ENCODE measurements at places on chromosomes 2 and 18.
A peak's percentile ranks its signal among the peaks of the same experiment; 100 is the strongest.

DNA sequence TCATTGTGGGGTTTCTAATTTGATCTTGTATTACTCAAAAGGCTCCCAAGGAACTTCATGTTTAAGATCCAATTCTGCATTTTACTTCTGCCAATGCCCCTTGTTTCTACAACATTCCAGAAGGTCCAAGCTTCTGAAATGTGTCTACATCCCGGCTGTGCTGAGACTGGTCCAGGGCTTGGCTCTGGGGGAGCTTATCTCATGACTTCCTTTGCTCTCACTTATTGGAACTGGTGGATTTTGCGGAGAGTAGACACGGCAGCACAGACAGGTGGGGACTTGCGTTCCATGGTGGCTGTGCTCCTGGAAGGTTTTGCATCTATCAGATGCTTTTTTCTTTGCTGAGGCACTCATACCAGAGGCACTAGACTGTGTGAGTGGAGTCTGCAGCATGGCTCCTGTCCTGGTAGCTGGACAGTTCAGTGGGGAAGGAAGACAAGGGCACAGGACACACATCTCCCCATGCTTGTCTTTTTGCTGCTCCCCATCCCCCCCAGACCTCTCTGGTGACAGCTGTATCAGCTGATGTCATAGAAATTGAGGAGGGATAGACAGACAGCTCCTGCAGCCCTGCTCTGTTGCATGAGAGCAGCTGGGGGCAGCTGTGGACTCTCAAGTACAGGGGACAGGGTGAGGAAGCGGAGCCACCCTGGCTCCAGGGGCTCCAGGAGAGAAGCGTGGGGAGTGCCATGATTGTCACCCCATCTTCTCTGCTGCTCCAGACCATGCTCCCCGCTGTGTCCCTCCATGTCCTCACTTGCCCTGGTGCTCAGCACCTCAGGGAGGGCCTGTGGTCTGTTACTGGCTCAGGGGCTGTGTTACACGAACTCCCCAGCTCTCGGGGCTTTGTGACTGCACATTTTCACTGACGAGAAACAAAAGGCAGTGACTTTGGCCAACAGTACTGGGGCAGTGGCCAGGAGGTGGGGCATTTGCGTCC lies 46.0 kb downstream of the ACAA2 start:
- DNase-seq = no peak

- DNase-seq = no peak
These were observed 533.4 kb upstream of the ID2 start for GRCh38 chr2:8148260-8149006.

DNA sequence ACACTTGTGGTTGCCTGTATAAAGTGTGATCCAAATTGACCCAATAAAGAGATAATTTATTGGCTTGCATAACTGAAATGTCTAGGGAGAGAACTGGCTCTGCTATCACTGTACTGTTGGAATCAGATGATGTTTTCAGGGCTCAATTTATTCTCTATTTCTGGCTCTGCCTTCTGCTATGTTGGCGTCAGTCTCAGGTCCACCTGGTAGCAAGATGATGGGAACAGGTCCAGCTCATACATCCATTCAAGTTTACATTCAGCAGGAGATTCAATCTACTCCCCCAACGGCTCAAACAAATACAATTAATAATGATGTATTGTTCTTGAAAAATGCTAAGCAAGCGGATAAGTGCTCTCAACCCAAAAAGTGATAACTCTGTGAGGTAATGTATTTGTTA lies 297.7 kb upstream of the SYT4 start:
- peak; percentile 92 for DNase-seq

DNA sequence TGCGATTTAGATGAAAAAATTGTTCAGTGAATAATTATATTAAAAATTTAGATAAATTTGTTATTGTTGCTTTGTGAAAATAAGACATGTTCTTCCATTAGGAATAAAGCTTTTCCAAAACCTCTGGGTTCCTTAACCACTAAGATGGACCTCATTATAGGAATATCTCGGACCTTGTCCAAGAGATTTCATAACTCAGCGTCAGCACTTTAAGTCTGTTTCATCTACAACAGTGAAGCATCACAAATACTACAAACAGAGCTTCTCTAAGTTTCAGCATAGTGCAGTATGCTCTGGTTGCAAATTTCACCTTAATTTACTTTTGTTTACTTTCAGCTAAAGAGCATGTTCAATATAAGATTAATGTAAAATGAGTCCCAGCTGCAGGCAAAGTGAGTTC lies 150.3 kb downstream of the UBE2E3 start:
- DNase-seq = no peak

DNA sequence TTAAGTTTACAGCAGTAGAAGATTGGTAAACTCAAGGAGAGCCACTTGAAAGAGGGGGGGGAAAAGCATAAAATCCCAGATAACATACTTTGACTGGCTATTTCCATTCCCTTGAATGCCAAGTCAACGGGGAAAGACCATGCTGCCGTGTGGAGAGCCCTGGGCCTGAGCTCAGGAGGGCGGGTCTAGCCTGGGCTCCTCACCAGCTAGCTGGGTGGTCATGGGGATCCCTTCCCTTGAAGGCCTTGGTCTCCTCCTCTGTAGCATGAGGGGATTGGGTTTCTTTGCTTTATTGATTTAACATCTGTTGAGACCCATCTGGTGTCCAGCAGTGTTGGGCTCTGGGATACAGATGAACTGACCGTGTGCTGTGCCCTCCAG lies 35.0 kb downstream of the TEX51 start:
- no peak for DNase-seq

DNA sequence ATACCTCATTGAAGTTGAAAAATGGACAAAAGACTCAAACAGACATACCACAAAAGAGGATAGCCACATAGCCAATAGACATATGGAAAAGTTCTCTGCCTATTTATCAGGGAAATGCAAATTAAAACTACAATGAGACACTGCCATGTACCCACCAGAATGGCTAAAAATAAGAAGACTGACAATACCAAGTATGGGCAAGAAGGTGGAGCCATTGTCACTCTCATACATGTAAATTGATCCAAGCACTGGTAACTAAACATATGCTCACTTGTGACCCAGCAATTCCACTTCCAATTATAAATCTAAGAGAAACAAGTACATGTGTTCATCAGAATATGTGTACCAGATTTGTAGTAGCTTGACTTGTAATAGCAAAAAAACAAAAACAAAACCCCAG lies 4.6 kb downstream of the LOXHD1 start:
- no peak for DNase-seq

- no peak for DNase-seq
These were observed 971 bp downstream of the ZNF385B start for GRCh38 chr2:179860255-179861026.

- no peak for DNase-seq
These were observed 60.5 kb upstream of the ST3GAL5 start for GRCh38 chr2:85949280-85949679.

GRCh38 chr2:174729797-174730697 lies 34.2 kb downstream of the CHRNA1 start:
- DNase-seq = no peak

DNA sequence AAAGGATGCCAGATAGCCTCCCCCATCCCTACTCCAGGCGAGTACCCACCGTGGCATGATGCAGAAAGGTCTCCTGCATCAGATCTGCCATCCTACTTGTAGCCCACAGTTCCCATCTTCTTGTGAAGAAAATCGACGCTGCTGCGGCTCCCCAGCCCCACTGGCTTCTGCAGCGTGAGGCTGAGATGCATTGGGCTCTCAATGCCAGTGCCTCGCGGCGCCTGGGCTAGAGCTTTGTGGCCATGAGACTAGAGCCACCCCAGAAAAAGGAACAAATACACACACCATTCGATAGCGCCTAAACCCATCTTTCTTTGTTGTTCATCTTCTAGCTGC lies 2.8 kb downstream of the NOL4 start:
- DNase-seq = peak; percentile 56

DNA sequence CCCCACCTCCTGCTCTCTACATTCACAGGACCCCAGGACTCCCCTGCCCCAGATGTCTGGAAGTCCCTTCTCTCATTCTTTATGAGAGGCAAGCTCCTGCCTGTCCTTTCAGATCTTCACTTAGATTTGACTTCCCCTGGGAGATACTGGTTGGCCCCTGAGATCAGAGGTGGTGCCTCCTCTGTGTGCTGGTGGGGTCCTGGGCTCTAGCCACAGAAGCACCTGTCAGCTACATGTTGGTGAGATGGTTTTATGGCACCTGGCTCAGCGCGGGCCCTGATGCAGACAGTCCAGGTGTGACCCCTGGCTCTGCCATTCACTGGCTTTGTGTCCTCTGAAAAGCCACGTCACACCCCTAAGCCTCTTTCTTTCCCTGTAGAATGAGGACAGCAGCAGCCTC lies 369.6 kb upstream of the ID2 start:
- DNase-seq = no peak

- no peak for DNase-seq
These were observed 68.5 kb upstream of the ITGA6 start for GRCh38 chr2:172358691-172359556.

DNA sequence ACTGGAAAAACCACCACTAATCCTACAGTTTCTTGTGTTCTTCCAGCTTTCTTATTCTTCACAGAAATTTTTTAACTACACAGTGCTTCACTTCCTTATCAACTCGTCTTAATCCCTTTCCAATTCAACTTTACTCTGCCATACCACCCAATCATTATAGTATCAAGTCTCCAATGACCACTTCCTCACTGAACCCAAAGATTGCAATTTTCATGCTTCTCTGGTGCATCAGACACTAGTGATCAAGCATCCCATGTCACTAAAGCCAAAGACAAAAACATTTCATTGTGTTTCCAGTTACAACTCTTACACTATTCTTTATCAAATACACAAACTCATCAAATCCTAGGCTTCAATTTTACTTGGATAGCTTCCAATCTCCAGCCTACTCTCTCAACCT lies 9.5 kb downstream of the CHAC2 start:
- no peak for DNase-seq

DNA sequence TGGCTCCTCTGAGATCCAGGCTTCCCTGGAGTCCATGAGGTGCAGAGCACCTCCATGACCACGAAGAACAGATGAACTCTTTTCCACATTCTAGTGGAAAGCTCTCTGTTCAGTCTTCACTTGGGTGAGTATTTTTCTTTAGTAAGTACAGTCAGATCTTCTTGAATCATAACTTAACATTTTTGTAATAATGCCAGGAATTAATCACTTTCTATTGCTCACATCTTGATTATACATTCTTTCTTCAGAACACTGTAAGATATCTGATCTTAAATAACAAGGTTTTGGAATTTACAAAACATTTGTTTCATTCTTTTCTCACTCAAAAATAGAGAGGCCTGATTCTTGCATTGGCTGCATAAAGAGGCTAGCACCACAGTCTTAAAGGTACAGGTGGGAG lies 45.4 kb upstream of the RND3 start:
- no peak for DNase-seq

- no peak for DNase-seq
These were observed 186.7 kb downstream of the TDRD15 start for GRCh38 chr2:21310493-21310892.

GRCh38 chr2:227828477-227828912 lies 14.9 kb downstream of the CCL20 start:
- no peak for DNase-seq

- no peak for DNase-seq
These were observed 23.3 kb upstream of the MTA3 start for GRCh38 chr2:42545023-42545721.

- peak; percentile 35 for DNase-seq
These were observed 63.6 kb upstream of the ACSL3 start for GRCh38 chr2:222797261-222797660.

DNA sequence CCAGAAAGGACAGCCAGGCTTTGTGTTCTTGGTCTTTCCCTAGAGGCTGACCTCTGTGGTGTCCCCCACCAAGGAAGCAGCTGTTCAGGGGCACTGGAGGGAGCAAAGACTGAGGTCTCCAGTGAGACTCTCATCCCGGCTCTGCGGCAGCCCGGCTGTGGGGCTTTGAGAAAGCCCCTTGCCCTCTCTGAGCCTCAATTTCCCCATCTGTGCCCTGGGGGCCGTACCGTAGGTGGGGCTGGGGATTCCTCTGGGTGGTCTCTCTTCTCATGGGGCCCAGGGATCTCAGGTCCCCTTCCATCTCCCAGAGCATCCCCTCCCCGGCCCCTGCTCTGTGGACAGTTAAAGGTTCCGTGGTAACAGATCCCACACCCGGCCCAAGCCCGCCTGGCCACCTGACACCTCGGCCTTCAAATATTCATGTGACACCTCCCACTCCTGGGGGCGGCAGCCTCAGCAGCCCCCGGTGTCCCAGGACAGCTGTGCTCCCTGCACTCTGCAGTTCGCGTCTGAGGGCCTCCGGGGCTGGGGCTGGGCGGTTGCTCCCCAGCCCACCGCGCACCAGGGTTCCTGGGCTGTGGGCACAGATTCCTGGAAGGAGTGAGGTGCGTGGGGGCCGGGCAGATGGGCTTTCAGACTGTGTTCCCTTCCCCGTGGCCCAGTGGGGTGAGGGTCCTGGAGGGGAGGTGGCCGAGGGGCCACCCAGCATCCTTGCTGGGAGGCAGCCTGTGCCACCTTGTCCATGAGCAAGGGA lies 15.1 kb upstream of the KLHL30 start:
- no peak for DNase-seq

GRCh38 chr2:37730037-37730818 lies 58.8 kb upstream of the CDC42EP3 start:
- no peak for DNase-seq

DNA sequence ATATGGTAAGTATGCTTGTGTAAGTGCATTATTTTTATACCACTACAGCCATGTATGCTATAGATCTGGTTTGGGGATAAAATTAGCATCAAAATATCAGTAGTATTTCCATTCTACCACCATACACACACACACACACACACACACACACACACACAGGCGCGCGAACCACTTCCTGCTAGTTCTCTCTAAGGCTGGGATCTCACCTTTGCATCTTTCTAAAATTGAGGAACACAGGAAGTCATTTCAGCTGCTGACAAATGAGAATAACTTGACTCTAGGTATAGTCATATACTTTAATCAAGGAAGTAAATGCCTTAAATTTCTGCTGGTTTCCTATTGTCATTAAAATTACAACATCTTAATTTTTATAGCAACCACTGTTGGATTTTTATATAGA lies 72.5 kb downstream of the RBM43 start:
- DNase-seq = no peak

- DNase-seq = no peak
These were observed 30.5 kb downstream of the MARCHF7 start for GRCh38 chr2:159742846-159743245.

DNA sequence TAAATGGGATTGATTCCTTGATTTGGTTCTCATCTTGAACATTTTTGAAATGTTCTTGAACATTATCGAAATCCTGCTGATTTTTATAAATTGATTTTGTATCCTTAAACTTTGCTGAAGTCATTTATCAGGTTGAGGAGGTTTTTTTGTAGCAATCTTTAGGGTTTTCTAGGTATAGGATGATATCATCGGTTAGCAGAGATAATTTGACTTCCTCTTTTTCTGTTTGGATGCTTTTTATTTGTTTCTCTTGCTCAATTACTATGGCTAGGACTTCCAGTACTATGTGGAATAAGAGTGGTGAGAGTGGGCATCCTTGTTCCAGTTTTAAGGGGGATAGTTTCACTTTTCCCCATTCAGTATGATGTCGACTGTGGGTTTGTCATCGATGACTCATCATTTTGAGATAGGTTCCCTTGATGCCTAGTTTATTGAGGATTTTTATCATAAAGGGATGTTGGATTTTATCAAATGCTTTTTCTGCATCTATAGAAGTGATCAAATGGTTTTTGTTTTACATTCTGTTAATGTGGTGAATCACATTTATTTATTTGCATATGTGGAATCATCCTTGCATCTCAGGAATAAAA lies 201.5 kb upstream of the ZSWIM2 start:
- DNase-seq = no peak

Measured in NCI-H2081 (cell line).